IPS DF 6.9 (cell line): ENCODE measurements at places on chromosomes 2 and 18.

DNA sequence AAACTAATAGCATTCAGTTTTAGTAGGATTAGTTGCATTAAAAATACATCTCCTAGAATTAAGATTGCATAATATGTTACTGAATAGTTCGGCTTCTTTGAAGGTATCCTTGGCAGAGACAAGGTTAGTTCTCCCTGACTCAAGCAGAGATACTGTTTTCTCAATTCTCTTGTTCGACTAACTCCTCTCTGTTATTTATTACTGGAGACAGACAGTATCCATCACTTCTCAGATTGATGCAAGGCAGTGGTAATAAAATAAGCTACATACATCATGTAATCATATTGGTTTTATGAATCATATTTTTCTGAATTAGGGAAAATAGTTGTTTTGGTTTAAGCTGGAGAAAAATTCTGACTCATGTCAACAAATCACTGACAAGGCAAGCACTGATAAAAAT is 134.8 kb downstream of the SLC8A1 start:
- no peak overlapping the region for H3K4me3 ChIP-seq
- H3K4me1 ChIP-seq, result no peaks in the 10 kb centered on the region
- no peak for DNase-seq
- H3K27me3 ChIP-seq, result no peaks in the 10 kb centered on the region
- no peak overlapping the region for H3K27ac ChIP-seq

- no peak overlapping the region for H3K27ac ChIP-seq
- H3K36me3 ChIP-seq, result no peaks in the 10 kb centered on the region
- H3K4me3 ChIP-seq, result no peak overlapping the region
- H3K4me1 ChIP-seq, result no peaks in the 10 kb centered on the region
- H3K27me3 ChIP-seq, result no peaks in the 10 kb centered on the region
These were observed 39.7 kb downstream of the FOSL2 start for GRCh38 chr2:28432362-28432761.

- no peak for DNase-seq
- H3K4me1 ChIP-seq, result no peaks in the 10 kb centered on the region
- H3K4me3 ChIP-seq, result no peak overlapping the region
These were observed 151.4 kb downstream of the ACKR3 start for GRCh38 chr2:236720974-236721540.

DNA sequence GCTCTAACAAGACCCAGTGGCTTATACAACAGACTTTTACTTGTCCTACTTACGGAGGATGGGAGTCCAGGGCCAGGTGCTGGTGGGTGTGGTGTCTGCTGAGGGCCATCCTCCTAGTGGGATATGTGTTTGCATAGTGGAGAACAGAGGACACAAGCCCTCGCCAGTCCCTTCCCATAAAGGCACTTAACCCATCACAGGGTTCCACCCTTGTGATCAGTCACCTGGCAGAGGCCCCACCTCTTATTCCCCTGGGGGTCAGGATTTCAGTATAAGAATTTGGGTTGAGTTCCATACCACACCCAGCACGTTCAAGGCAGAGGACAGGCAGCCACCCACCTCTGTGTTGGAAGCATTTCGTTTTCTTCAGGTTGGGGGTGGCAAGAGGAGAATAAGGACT is 259.0 kb downstream of the AGAP1 start:
- DNase-seq, result no peak
- no peak overlapping the region for H3K27ac ChIP-seq
- peaks cover 5% of the 10 kb centered on the region for H3K4me1 ChIP-seq
- peaks cover 4% of the 10 kb centered on the region; the same call in 1 of the 2 replicates for H3K36me3 ChIP-seq
- H3K4me3 ChIP-seq, result no peak overlapping the region
- no peaks in the 10 kb centered on the region for H3K27me3 ChIP-seq

DNA sequence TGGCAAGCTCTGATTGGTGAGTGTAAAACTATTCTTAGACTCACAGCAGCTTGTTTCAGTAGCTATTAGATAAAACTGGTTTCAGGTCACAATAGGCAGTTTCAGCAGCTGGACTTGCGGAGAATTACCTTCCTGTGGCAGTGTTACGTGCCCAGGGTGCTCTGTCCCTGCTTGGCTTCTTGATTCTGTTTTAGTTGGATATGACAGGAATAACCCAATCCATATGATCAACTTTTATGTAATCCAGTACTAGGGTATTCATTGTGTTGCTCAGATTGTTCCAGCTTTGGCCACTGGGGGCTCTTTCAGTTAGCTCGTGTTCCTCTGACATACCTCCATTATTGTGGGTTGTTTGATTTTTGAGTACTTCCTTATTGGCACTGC is 43.1 kb downstream of the INPP4A start:
- H3K27ac ChIP-seq, result no peak overlapping the region
- DNase-seq, result peak; percentile 22
- peaks cover 7% of the 10 kb centered on the region; the same call in 1 of the 2 replicates for H3K4me1 ChIP-seq
- H3K27me3 ChIP-seq, result no peaks in the 10 kb centered on the region
- no peak overlapping the region for H3K4me3 ChIP-seq

DNA sequence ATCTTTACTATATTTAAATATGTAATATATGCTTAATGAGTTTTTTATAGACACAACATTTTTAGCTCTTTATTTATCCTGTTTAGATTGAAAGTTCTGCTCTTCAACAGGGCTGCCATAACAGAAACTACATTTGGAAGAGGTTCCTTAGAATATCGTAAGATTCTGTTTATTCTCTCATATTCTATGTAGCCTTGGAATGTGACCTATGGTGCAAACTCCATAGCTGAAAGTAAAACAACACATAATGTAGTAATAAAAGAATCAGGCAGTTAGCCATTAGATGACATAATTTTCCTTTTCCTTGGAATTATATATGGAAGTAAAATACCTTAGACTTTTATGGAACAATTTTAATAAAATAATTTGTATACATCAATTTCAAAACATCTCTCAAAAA is 91.3 kb downstream of the ZNF804A start:
- no peak overlapping the region for H3K27ac ChIP-seq
- H3K36me3 ChIP-seq, result no peaks in the 10 kb centered on the region
- no peaks in the 10 kb centered on the region for H3K4me1 ChIP-seq
- H3K27me3 ChIP-seq, result no peaks in the 10 kb centered on the region
- no peak for DNase-seq

DNA sequence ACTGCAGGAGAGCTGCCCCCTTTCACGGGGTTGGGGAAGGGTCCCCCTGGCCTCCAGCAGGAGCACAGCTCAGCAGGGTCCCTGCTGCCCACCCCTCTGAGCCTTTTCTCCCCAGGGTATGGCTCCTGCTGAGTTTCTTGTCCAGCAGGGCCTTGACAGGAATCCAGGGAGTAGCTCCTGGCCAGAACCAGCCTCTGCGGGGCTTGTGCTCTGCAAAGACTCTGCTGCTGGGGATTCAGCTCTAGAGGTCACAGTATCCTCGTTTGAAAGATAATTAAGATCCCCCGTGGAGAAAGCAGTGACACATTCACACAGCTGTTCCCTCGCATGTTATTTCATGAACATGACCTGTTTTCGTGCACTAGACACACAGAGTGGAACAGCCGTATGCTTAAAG is 21.2 kb downstream of the FOSL2 start:
- no peak for DNase-seq
- H3K27me3 ChIP-seq, result no peaks in the 10 kb centered on the region
- H3K36me3 ChIP-seq, result no peaks in the 10 kb centered on the region
- no peak overlapping the region for H3K4me3 ChIP-seq
- H3K4me1 ChIP-seq, result peaks cover 6% of the 10 kb centered on the region; the same call in 1 of the 2 replicates

DNA sequence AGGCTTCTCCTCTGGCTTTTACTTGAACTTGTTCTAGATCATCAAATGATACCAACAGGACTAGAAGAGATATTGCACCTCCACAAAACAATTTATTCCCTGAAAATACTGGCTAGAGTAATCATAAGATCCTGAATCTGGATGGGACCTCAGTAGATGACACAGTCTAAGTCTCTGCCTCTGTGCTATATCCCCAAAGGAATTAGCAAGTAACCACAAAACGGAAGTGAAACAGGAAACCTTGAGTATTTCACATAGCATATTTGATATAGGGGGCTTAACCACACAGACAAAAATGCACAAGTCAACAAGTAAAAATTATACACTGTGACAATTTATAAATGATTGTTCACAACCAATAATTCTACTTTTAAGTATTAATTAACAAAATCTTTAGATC is 456.9 kb upstream of the TNP1 start:
- DNase-seq, result no peak
- no peaks in the 10 kb centered on the region for H3K36me3 ChIP-seq
- H3K4me1 ChIP-seq, result no peaks in the 10 kb centered on the region
- H3K27ac ChIP-seq, result no peak overlapping the region

- H3K4me1 ChIP-seq, result no peaks in the 10 kb centered on the region
- no peaks in the 10 kb centered on the region for H3K27me3 ChIP-seq
- no peaks in the 10 kb centered on the region for H3K36me3 ChIP-seq
- H3K4me3 ChIP-seq, result no peak overlapping the region
These were observed 57.4 kb downstream of the MYO1B start for GRCh38 chr2:191302459-191303139.

DNA sequence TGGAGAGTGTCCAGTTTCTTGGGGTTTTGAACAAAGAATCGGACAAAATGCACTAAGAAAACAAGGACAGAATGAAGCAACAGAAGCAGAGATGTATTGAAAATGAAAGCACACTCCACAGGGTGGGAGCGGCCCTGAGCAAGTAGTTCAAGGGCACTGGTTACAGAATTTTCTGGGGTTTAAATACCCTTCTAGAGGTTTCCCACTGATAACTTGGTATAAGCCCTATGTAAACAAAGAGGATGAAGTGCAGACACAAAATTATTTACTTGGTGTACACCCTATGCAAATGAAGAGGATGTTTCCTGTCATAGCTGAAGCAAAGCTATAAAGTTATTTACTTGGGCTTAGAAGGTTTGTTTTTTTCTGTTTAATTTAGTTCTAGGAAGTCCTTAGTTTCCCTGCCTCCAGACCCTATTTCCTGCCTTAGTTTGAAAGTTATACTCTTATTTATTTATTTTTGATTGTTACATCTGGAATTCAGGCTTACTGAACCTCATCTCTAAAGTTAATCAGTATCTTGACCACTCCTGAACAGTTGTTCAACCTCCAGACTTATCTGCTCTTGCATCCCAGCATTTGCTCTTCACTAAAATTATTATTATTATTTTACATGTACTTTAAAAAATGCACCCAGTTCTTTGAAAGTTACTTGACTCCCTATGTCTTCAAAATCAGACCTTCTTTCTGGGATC is 193.5 kb downstream of the SPP2 start:
- no peak for DNase-seq
- no peaks in the 10 kb centered on the region for H3K27me3 ChIP-seq
- no peaks in the 10 kb centered on the region for H3K4me1 ChIP-seq
- no peak overlapping the region for H3K27ac ChIP-seq
